NCI-H2171 (cell line): ENCODE measurements at places on chromosomes 1 and 21.

- DNase-seq = no peak
Measured at GRCh38 chr1:160127865-160128523, 12.4 kb downstream of the ATP1A2 start.

GRCh38 chr1:6956488-6957159 is 171.4 kb downstream of the CAMTA1 start:
- peak; percentile 4 for DNase-seq

DNA sequence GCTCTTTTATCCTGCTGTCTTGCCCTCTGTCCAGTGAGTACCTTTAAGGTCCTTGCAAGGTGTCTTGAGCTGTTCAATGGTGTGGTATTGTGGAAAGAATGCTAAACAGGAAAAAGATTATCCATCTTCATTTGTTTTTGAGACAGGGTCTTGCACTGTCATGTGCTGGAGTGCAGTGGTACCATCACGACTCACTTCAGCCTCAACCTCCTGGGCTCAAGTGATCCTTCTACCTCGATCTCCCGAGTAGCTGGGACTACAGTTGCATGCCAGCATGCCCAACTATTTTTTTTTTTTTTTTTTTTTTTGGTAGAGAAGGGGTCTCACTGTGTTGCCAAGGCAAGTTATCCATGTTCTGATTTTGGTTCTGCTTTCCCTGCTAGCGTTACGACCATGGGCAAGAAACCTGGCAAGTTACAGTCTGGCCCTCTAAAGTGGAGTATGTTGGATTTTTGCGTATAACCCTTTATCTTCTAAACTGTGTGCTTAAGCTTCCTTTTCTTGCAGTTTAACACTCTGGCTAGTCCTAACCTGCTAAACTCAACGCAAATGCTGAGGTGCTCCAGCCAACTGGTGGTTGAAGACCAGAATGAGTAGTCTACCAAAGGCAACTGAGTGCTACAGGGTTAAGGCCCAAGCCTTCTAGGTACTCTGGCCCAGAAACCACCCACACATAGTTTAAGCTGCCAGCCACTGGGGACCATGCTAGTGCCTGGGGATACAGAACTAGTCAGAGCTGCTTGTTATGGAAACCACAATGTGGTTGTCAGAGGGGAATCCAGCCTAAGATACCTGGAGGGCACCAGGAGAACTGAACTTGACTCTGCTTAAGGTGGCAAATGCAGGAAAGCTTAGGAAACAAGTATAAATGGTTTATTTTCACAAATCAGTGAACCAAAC is 7.9 kb downstream of the RPL11 start:
- DNase-seq = no peak

GRCh38 chr1:8848663-8849386 is 29.7 kb downstream of the ENO1 start:
- peak; percentile 82 for DNase-seq

DNA sequence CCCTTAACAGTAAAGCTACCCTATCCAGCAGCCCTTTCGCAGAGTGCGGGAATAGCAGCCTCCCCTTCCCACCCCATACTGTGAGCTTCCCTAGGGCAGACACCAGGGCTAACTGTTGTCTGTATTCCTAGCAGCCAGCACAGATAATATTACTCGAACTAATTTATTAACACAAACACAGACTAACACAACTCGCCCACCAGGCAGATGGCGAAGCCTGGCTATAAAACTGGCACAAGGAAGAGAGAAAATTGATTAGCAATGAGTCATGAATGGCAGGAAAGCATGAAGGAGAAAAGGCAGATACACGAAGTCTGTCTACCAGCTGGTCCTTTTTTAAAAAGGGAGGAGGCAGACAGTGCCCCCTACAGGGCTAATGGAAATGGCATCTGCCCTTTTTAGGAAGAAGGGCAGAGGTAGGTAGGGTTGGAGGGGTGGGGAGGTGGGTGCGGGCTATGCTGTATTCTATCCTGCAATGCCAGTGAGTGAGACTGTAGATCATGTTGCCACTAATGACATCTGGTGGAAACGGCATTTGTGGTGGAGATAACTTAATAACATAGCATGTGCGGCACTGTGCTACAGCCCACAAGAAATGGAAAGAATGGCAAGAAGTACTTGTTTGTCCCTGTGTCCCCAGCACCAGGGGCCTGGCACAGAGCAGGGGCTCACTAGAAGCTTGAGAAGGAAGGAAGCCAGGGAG is 30.6 kb upstream of the CTPS1 start:
- DNase-seq = peak; percentile 87
